IPS-NIHi11 (cell line): ENCODE measurements at places on chromosomes 4 and X.

DNA sequence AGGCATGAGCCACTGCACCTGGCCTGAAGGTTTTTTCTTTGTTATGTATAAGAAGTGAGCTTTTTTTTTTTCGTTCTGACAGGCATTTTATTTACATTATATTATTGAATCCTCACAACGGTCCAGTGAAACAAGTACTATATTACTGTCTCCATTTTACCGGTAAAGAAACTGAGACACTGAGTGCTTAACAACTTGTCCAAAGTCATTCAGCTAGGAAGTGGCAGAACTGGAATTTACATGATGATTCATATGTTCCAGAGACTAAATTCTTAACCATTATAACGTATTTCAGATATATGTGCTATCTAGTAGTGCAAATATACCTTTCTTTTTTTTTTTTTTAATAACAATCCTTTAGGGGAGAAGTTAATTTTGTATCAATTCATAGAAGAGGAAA, 18.4 kb upstream of the SLC6A14 start:
- DNase-seq: no peak

DNA sequence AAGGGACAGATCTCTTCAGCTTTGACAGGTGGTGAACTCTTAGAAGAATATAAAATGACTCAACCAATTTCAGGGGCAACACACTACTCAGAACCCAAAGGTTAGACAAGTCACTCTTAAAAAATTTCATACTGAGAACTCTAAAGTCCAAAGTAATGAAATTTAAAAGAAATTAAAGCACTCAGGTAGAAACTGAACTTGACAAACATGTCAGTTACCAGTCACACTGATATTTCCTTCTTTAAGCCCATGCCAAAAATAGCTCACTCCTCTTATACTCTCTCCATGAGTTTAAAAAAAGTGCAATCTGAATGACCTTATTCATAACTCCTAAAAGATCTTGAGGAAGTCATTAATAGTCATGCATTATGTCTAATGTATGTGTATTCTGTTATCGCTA, 40.3 kb downstream of the AMMECR1 start:
- DNase-seq: no peak

DNA sequence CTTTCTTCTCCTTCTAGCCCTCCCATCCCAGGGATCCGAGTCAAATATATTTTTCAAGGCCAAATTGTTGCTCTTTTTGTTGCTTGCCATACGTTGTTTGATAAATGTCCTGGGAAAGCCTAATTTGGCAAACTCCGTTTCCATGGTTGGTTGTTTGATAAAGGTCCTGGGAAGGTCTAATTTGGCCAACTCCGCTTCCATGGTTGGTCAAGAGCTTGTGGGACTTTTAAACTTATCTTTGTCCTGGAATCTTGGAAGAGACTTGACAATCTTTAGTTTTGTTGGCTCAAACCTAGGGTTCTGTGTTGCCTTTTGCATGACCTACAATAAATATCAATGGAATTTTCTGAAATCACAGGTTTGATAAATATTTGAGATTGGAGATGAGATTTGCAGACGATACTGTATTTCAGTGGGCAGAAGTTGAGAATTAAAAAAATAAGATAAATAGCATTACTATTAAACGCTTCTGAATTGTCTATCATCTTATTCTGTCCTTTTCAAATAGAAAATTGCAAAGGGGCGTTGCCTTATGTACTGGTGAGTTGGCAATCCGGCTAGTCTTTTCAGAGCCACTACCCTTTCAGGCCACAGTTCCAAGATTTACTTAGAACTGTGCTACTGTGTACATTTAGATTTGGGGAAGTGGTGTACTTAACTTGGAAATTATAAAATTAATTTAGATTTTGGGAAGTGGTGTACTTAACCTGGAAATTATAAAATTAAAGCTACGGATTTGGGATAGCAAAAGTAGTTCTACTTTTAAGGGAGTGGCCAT, 804 bp downstream of the OSTC start:
- peak; percentile 47 for DNase-seq

- DNase-seq: no peak
These were observed 2.6 kb downstream of the ARHGAP24 start for GRCh38 chr4:85477534-85477933.

- no peak for DNase-seq
These were observed 82.5 kb downstream of the TBC1D9 start for GRCh38 chr4:140673729-140674128.

- DNase-seq: no peak
These were observed 101.9 kb downstream of the AFF1 start for GRCh38 chr4:87036713-87037112.

DNA sequence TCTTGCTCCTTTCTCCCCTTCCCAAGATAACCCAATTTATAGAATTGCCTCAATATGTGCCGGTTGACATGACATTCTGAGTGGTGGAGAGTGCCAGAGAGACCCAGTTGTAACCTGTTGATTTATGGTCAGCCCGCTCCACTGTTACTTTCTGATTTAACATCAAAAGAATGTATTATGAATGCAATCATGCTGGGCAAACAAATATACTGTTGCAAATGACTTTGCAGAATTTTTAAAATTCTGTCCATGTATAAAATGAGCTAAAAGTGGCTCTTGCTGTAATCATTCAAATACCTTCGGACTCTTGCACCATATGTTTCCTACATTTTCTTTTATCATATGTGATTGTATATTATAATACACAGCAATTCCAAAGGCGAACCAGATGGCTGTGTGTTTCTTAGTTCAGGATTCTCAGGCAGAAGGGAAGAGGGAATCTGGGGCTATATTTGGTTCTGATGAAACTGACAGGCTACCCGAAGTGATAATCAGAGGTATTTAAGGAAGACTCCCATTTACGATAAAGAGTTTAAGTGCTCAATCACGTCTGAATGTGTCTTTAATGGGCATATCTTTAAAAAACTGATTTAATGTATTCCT, 131.7 kb downstream of the CLCN4 start:
- DNase-seq: no peak

DNA sequence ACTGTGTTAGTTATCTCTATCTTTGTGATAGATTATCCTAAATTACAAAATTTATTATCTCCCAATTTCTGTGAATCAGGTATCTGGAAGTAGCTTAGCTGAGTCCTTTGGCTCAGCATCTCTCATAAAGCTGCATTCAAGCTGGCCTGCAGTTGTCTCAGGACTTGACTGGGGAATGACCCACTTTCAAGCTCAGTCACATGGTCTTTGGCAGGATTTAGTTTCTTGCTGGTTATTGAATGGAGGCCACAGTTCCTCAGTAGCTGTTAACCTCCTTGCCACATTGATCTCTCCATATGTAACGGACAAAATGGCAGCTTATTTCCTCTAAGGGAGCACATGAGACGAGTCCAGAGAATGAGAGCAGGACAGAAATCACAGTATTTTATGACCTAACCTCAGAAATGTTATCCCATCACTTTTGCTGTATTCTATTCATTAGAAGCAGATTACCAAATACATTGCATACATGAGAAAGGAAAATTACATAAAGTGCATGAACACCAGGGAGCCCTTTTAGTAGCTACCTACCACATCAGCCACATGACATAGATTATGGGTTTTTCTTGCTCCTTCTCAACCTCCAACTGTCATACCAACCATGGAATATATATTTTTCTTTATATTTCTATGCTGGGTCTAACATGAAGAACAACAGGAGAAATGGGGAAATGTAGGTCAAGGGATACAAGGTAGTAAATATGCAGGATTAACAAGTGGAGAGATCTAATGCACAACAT, 730.1 kb downstream of the CCSER1 start:
- no peak for DNase-seq

DNA sequence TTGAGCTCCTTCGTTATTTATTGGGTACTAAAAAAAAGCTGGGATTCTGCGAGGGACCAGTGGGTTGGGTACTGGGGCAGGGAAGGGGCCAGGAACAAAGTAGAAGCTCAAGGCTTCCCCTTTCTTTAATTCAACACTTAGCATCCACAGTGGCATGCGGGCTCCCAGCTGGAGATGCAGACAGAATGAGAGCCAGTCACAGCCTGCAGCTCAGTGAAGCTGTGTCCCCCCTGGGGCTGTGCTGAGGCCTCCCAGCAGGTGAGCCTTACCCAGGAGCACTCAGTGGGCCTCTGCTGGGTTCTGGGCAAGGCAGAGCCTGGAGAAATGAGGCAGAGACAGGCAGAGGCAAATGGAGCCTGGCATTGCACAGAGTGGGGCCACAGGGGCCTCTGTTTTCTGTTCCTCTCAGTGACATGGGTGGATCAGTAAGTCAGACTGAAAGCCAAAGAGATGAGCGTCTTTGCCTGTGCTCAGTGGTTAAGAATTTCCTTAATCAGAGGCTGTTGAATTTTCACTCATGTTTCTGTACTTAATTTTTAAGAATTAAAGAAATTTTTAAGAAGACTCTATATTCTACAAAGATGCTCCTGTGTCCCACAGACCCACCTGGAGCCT, 181.4 kb upstream of the RBPJ start:
- peak; percentile 28 for DNase-seq

DNA sequence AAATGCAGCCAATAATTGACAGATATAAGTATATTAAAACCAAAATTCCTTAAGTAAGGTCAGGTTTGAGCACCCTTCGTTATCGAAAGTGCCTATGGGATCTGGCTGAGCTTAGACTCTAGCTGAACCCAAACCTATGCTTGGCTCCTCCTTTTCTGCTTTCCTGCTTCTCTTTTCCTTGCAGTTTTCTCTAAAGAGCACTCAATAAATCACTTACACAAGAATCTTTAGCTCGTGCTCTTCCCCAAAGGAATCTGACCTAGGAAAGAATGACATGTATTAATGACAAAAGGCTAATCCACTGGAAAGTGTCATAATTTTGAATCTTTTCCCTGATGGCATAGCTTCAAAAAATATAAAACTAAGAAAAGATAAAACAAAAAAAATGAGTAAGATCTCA, 282.7 kb downstream of the DKK2 start:
- DNase-seq: no peak

DNA sequence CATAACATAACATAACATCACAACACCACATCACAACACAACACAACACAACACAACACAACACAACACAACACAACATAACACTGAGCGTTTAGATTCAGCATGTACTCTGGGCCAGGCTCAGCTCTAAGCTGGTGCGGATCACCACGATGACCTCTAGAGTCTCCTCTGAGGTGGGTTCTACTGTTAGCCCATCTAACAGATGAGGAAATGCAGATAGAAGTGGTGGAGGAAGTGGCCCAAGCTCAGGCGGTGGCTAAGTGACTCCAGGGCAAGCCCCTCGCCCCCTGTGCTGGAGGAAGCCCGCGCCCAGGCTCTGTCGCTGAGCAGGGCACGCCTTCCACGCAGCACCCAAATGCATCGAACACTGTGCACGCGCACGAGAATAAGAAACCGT, 45.3 kb upstream of the CDKN2AIP start:
- no peak for DNase-seq

DNA sequence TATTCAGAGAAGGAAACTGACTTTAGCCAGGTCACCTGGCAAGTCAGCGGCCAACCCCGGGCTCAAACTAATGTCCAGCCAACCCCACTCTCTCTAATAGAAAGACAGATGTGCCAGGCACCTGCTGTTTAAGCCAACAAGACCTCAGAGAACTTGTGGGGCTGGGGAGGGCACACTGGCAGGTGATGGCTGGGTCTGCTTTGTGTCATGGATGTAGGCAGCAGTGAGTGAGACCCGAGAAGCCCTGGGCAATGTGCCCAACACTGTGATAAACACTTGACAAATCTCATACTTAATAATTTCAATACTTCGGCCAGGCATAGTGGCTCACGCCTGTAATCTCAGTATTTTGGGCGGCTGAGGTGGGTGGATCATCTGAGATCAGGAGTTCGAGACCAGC, 9.0 kb upstream of the CD99L2 start:
- DNase-seq: no peak

DNA sequence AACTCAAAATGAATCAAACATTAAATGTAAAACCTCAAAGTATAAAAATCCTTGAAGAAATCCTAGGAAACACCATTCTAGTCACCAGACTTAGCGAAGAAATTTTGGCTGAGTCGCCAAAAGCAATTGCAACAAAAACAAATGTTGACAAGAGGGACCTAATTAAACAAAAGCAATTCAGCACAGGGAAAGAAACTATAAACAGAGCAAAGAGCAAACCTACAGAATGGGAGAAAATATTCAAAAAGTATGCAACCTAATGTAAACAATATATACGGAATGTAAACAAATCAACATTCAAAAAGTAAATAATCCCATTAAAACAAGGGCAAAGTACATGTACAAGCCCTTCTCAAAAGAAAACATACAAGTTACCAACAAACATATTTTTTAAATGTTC, 974.7 kb downstream of the TRAM1L1 start:
- no peak for DNase-seq

- DNase-seq: no peak
These were observed 3.9 kb downstream of the RAB9A start for GRCh38 chrX:13692771-13693231.

DNA sequence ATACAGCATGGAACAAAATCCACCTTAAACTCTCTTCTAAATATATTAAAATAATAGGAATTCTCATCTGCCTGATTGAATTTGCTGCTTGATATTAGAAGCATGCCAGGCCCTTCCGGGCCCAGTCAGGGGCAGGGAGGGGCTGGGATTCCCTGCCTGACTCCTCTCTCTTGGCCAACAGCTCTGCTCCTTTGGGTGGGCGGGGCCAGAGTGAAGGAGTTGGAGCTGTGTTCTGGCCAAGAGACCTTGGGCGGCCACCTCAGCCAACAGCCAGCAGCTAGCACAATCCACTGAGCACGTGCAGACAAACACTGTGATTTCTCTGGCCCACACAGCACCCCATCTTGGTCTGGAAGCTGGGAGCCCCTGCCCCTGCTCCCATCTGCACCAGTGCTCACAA, 140.3 kb downstream of the PJA1 start:
- DNase-seq: peak; percentile 48

DNA sequence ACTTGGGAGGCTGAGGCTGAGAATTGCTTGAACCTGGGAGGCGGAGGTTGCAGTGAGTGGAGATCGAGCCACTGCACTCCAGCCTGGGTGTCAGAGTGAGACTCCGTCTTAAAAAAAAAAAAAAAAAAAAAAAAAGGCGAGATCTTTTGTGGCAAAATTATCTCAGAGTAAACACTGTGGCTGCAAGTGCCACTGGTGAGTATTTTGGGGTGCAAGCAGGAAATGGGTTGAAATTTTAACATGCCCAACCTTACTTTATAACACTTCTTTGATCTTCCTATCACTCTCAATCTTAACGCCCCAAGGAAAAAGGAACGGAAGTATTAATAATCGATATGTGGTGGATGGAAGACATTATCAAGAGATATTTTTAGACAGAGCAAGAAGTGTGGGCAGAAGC, 32.1 kb downstream of the SLC34A2 start:
- no peak for DNase-seq

GRCh38 chrX:116345958-116346357, 90.4 kb upstream of the SLC6A14 start:
- no peak for DNase-seq
